ENCODE measurements at places on chromosomes 12 and 14. TPM values are rescaled to one million over a fixed set of nuclear protein-coding genes. Genes with fewer than 3 reads are reported as not detected.

DNA sequence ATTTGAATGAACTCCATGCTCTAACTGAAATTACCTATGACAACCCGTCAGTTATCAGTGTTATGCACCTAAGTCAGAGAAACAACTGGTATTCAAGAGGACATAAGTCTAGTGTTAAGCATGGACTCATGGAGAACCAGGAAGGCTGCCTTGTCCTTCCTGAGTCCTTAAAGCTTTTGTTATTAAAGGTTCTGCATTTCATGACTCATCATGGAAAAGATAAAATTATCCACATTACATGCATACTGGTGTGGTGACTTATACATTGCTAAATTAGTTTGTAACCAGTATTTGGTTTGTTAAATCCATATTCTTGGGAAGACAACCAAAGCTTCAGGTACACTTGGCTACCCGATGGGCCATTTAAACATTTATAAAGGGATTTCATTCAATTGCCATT, 6.5 kb upstream of the OR4E1 start:
- no peak for DNase-seq

DNA sequence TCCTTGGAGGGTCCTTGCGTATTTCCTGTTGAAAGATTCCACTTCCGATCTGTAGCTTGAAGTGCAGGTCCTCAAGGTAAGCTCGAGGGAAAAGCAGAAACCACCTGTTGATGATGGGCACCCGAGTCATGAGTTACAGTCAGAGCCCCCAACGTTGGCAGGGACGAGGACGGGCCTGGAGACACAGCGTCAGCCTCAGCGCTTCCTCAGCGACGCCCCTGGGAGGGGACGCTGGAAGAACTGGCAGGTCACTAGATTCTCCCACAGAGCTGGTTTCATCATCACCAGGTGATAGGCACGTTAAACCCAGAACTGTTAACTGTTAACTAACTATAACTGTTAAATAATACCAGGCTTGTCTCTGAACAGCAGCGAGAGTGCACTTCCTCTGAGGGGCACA, 101.8 kb downstream of the TNFAIP2 start:
- DNase-seq = no peak

GRCh38 chr14:94689218-94689984, 77.2 kb downstream of the SERPINA3 start:
- DNase-seq = peak; percentile 44

SRRM4 gene
- 0.03 TPM for polyA plus RNA-seq

Data from right renal cortex interstitium (tissue), 3 donors.